ENCODE measurements at places on chromosomes 2 and 18. TPM values are rescaled to one million over a fixed set of nuclear protein-coding genes. Genes with fewer than 3 reads are reported as not detected.

DNA sequence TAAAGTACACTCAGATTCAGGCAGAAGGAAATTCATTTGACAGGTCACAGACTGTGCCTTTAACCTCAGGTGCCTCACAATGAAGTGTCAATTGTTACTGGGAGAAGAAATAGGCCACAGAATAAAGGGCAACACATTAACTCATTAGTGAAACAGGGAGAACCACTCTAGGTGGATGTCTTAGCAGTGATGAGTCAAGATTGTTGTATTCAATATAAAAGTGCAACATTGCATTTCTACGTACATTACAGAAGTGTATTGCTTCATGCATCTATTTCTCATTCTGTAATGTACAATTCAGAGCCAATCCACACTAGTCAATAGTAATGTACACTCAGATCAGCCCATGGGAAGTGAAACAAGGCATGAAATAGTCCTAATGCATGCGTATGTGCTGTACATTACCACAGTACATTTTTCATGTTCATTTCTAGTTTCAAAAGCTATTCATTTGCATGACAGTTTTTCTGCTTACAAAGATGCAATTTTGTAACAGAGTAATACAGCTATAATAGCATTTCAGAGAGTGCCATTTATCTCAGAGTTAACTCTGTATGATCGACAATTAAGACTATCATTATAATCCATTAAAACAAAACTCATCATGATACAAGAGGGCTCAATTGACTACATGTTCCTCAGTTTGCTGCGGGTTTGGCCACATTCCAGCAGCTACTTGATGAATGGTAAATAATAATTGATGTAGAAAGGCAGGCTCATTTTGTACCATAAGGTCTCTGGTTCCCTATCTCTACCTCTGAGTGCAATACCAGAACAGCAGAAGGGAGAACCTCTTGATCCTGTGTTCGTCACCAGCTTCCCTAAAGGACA lies 12.2 kb upstream of the ARL5A start:
- DNase-seq: no peak

Gene NCKAP5
- 0.33 TPM for total RNA-seq

DNA sequence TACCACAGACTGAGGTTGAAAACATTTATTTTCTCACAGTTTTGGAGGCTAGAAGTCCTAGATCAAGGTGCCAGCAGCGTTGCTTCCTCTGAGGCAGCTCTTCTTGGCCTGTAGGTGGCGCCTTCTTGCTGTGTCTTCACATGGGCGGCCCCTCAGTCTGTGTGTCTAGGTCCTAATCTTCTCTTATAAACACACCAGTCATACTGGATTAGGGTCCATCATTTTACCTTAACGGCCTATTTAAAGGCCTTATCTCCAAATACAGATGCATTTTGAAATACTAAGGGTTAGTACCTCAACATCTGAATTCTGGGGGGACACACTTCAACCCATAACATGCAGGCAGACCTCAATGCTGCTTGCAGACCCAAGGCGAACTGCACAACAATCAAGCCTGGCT lies 4.4 kb upstream of the RMC1 start:
- no peak for DNase-seq

GRCh38 chr2:168345601-168346000 lies 98.2 kb upstream of the STK39 start:
- no peak for DNase-seq

DNA sequence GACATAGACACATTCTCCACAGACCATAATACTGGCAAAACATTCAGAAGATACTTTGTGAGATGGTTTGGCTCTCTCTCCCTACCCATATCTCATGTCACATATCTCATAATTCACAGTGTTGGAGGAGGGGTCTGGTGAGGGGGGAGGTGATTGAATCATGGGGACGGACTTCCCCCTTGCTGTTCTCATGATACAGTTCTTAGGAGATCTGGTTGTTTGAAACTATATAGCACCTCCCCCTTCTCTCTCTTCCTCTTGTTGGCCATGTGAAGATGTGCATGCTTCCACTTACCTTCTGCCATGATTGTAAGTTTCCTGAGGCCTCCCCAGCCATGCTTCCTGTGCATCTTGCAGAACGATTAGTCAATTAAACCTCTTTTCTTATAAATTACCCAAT lies 61.1 kb downstream of the HK2 start:
- DNase-seq: no peak

Gene SAG
- total RNA-seq: not detected

Measured in kidney epithelial cell (primary cell).